ENCODE measurements at places on chromosomes 4 and X. TPM values are rescaled to one million over a fixed set of nuclear protein-coding genes. Genes with fewer than 3 reads are reported as not detected.

The NSG1 gene
- total RNA-seq: 10.4 TPM

The GAB3 gene
- 7.3 TPM for total RNA-seq

The PHOX2B gene
- total RNA-seq: not detected

The LAS1L gene
- 13.2 TPM for total RNA-seq

The EPGN gene
- 0.38 TPM for total RNA-seq

The MTTP gene
- under 0.01 TPM for total RNA-seq

The PTCHD1 gene
- not detected for total RNA-seq

The BTK gene
- not detected for total RNA-seq

The SMIM10 gene
- 5.4 TPM for total RNA-seq

The ARHGAP6 gene
- total RNA-seq: 4.4 TPM

The PPA2 gene
- 74.0 TPM for total RNA-seq

The RNF150 gene
- total RNA-seq: 0.38 TPM

The SPANXD gene
- total RNA-seq: not detected

The SPP1 gene
- total RNA-seq: 10.7 TPM

The SOD3 gene
- total RNA-seq: 156 TPM

The DCLK2 gene
- total RNA-seq: 3.3 TPM

The KLKB1 gene
- under 0.01 TPM for total RNA-seq

The CXorf49 gene
- not detected for total RNA-seq

The KIAA1210 gene
- not detected for total RNA-seq

The MMRN1 gene
- total RNA-seq: 3.8 TPM

The MORF4L2 gene
- total RNA-seq: 1,079 TPM

The ITM2A gene
- total RNA-seq: 0.58 TPM

The P2RY4 gene
- not detected for total RNA-seq

The MYOZ2 gene
- total RNA-seq: 2.1 TPM

The GAGE1 gene
- not detected for total RNA-seq

The MAGEA12 gene
- not detected for total RNA-seq

The MAGEB17 gene
- total RNA-seq: not detected

The CXCL8 gene
- 991 TPM for total RNA-seq

The CCKAR gene
- total RNA-seq: under 0.01 TPM
